SK-N-SH (cell line): ENCODE measurements at places on chromosomes 16 and 17. TPM values are rescaled to one million over a fixed set of nuclear protein-coding genes. Genes with fewer than 3 reads are reported as not detected.

- DNase-seq = no peak
Observed at GRCh38 chr16:48326915-48327314, 58.3 kb downstream of the SIAH1 start.

GRCh38 chr17:3015890-3016289 lies 47.5 kb downstream of the OR1D5 start:
- no peak for DNase-seq

GRCh38 chr17:71801301-71801700 lies 319.5 kb upstream of the SOX9 start:
- no peak for DNase-seq

Gene RCVRN
- not detected in 2 replicates for polyA plus RNA-seq

Gene C1QTNF1
- polyA plus RNA-seq = 11.6 and 14.3 TPM in 2 replicates

DNA sequence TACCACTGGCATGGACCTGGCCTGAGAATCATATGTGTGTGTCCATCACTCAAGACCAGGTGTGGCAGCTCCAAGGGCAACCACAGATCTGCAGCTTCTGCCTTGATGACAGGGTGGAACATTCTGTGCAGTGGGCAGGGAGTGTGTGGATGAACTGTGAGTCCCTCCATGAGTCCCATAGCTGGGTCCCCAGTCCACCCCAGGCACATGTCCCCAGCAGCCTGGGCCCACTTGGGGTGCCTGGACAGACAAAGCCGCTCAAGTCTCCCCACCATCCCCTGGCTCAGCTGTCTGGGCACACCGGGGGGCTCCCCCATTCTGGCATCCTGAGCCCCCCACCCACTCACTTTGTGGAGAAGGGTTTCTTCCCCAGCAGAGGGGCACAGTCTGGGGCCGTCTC lies 4.6 kb upstream of the KRT16 start:
- DNase-seq = no peak

GRCh38 chr17:40526668-40527067 lies 25.2 kb upstream of the TNS4 start:
- no peak for DNase-seq

Gene RNF40
- 49.8 and 57.3 TPM in 2 replicates for polyA plus RNA-seq

- DNase-seq = no peak
Observed at GRCh38 chr17:48577330-48577945, 712 bp downstream of the HOXB4 start.

DNA sequence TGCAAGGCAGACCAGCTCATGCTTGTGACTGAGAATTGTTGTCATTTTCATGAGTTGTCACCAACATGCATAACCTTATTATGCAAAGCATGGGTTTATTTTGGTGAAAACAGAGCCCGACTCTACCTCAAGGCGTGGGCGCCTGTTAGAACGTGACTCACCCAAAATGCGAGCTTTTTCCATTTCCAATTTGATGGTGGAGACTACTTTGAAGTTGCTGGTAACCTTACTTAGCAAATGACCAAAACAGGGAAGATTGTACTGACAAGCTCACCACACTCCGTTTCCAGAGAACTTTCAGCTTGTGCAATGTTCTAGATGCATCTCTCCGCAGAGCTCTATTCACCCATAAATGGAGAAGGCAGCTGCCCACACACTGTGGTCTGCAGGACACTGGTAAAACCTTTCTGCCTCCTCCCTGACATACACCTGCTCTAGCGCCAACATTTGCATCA lies 284.5 kb downstream of the MAF start:
- no peak for DNase-seq

- DNase-seq = peak; percentile 39
Observed at GRCh38 chr16:19555938-19556771, 652 bp downstream of the VPS35L start.

- DNase-seq = no peak
Observed at GRCh38 chr17:42584880-42585279, 7.4 kb upstream of the PSMC3IP start.

- DNase-seq = no peak
Observed at GRCh38 chr16:19872179-19872863, 12.3 kb downstream of the GPRC5B start.

- DNase-seq = no peak
Observed at GRCh38 chr16:73192232-73192894, 144.4 kb upstream of the ZFHX3 start.

GRCh38 chr17:31095236-31096105 lies 694 bp downstream of the NF1 start:
- DNase-seq = peak; percentile 85

GRCh38 chr17:69047368-69048263 lies 13.1 kb downstream of the ABCA9 start:
- DNase-seq = no peak

DNA sequence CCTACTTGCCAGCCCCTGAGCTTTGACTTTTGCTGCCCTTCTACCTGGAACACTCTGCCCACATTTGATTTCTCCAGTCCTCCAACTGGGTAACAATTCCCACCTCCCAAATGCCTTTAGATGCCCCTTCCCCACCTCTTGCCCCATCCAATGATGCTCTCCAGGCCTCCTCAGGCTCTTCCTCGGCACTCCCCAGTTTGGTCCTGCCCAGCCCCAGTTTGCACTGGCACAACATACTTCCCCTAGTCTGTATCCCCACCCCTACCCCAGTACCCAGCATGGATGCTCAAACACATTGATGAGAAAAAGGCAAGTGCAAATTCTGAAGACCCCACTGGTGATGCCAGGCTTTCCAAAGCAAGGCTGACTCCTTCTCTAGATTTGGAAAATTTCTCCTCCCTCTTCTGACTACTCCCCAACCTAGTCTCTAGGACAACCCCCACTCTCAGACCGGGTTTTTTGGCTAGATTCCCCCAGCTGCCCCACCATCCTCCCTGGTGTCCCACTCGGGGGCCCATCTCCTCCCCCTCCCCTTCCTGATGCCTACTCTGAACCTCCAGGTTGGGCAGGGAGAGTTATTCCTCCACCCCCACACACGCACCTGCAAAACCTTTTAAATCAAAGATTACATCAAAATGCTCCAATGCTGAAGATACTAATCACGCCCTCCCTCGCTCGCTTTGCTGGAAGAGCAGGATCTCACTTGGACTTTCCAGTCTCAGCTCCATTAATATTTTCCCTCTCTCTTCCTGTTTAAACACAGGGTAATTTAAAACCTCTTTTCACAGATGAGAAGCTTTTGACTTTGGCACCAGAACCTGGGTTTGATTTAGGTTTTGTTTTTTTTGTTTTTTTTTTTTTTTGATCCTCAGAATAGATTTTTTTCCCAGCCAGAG lies 94.9 kb downstream of the TMEM132E start:
- DNase-seq = no peak

DNA sequence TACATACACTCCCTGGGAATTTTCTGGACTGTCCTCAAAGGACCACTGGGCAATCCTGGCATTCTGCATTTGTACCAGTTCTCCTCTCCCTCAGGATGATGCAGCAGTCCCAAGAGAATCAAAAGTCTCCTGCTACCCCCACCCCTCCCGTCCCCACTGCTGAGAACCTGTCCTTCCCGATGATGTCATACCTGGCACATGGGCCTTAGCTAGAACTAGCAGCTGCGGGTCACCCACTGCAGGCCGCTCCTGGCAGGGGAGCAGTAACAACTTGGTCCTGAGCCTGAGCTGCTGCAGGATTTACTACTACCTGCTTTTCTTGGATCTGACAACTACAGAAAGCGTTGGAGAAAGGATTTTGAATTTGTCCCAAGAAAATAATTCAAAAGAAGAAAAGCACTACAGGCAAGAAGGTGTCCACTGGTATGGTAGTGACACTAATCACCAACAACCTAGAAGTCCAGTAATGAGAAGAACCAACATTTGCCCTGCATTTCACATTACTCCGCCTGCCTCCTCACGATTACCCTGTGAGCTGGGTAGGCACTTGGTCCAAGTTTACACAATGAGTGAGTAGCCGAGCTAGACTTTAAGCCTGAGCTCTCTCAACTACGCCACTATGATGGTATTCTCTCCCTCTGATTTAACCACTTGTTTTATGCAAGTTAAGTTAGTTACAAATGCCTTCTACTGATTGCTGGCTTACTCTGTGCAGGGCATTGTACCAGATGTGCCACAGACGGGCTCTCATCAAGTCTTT lies 55.3 kb upstream of the ETV4 start:
- DNase-seq = no peak

GRCh38 chr16:4011225-4011939 lies 104.9 kb downstream of the ADCY9 start:
- DNase-seq = no peak

DNA sequence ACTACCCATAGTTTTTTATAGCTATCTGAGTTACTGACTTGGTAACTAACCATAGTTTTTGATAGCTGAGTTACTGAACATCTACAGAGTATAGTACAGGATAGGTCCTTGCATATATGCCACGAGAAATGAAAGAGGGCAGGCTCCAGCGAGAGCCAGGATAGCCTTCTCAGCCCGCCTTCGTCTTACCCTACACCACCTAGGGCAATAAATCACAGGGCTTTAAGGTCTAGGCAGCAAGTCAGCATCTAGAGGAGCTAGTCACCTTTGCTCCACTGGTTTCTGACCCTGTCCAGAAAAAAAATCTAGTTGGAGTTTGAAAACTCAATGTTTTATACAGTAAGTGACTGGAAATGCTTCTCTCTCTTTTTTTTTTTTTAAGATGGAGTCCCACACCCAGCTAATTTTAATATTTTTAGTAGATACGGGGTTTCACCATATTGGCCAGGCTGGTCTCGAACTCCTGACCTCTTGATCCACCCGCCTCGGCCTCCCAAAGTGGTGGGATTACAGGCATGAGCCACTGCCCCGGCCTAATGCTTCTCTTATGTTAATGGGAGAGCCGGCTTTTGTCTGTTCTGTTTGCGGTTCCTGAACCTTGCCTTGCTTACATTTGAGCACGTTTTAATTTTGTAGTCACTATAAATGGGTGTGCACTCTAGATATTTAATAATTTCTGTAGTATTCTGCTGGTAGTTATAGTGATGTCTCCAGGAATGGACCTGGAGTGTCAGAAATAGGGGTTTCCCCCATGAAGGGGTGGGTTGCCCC lies 2.8 kb downstream of the BFAR start:
- DNase-seq = no peak

Gene NTN3
- polyA plus RNA-seq = 0.26 and 0.28 TPM in 2 replicates

- no peak for DNase-seq
Observed at GRCh38 chr17:21542070-21542469, 150.3 kb upstream of the KCNJ18 start.

Gene KRTAP2-3
- 0.36 and 0.39 TPM in 2 replicates for polyA plus RNA-seq
